ENCODE measurements at places on chromosomes 5 and 9.

DNA sequence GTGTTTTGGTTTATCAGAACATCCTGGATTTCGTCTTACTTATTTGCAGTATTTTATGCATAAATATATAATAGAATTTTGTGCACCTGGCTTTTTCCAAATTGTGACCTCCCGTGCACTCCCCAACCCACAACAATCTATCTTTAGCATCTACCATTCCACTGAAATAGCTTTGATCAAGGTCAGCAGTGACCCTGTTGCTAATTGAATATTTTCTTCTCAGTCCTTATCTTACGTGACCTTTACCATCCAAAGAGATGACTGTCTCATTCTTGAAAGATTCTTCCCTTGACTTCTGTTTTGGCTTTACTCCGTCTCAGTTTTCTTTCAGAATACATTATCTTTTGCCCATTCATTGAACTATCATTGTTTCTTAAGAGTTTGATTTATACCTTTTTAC, 18.4 kb downstream of the NDUFS4 start:
- DNase-seq: no peak

GRCh38 chr5:179373101-179373934, 28.1 kb upstream of the ADAMTS2 start:
- no peak for DNase-seq

DNA sequence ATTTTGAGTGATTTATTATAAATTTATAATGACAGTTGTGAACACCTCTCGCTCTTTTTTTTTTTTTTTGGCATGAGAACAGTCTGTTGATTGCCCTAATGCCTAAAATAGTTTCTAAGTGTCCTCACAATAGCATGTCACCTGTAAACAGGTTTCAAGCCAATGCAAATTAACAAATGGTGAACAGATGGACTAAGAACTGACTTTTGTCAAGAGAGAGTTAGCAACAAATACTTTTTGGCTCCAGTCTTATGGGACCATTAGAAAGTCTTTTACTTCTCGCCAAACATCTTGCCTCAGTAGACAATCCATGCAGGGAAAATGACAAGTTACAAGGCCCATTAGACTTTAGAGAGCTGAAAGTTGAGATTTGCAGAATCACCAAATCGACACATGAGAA, 67.8 kb downstream of the MED27 start:
- no peak for DNase-seq

- no peak for DNase-seq
Measured at GRCh38 chr5:163439092-163439425, 1.7 kb downstream of the CCNG1 start.

GRCh38 chr9:2122299-2122698, 107.2 kb downstream of the SMARCA2 start:
- no peak for DNase-seq

DNA sequence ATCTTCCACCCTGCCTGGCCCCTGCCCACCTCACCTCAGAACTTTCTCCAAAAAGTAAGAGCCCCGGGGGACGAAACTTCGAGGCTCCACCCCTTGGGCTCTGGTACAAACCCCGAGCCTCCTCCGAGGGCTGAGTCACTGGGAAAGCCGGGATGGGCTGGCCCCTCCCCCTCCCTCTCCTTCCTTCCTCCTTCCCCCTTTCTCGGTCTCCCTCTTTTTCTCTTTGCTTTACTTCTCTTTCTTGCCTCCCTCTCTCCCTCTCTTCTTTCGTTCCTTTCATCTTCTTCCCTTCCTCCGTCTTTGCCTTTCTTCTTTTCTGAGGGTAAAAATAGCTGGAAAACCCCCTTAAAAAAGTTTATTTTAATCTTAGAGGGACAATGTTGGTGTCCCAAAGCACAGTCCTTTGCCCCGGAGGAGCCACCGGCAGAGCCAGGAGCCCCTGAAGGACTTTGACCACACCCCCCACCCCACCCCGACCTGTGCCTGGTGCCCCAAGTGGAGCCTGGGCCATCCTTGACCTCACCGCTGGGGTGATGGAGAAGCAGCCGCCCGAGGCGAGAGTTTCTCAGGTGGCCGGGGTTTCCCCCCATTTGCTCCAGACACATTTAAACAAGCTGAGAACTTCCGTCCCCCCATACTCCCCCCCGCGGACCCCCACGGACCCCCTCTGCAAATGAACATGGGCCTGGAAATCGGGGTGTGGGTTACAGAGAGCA, 5.7 kb upstream of the NOTCH1 start:
- DNase-seq: no peak

DNA sequence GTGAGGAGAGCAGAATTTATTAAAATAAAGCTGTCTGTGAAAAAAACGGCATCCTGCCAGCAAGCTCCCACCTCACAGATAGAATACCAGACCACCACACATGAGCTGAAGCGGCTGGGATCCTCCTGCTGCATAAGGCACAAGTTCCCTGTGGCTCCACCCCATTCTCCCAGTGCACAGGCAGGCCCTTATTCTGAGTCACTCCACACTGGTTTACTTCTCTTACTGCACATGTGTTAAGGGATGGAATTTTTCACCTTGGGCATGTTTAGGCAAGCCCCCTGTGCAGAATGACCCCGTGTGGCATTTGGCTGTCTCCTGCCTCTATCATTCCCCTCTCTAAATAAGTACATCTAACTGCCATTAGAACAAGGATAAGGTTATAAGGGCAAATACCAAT, 115.0 kb upstream of the ELAVL2 start:
- no peak for DNase-seq

GRCh38 chr9:106643211-106643930, 219.6 kb upstream of the ZNF462 start:
- DNase-seq: no peak

DNA sequence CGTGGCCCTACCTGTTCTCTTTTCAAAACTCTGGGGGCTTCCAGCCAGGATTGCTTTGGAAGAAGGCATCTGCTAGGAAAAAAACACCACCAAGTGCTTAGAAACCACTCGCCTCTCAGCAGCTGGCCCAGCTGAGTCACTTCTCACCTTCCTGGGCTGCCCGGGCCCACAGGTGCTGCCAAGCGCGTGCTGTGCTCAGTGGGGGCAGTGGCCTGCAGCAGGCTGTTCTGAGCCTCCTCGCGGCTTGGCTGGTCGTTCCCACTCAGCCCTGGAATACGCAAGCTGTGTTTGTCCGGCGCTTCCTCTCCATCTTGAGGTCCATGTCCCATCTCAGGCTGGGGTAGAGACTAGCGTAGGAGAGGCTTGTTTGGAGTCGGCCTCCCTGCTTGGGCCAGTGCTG, 102.5 kb upstream of the FCN2 start:
- DNase-seq: no peak

- no peak for DNase-seq
Measured at GRCh38 chr9:77927265-77927664, 104.3 kb downstream of the GNAQ start.

DNA sequence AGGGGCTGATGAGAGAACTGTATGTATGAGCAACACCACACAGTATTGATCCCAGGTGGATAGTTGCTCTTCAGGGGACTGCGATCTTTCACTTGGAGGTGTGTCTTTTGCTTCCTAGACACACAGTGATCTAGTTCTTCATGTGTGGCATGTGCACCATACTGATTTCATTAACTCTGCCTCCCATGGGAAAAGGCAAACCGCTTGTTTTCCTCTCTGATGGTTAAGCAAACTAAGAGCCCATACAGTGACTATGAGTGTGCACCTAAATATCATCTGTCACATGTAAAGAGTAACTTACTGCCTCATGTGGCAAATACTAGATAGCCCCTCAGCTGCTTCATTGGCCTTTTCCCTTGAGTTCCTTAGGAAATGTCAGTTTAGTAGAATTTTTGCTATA, 147.3 kb downstream of the TLE4 start:
- DNase-seq: no peak

GRCh38 chr5:400282-401145, 42.5 kb upstream of the EXOC3 start:
- no peak for DNase-seq

GRCh38 chr9:76423216-76424177, 29.3 kb upstream of the RFK start:
- peak; percentile 29 for DNase-seq

DNA sequence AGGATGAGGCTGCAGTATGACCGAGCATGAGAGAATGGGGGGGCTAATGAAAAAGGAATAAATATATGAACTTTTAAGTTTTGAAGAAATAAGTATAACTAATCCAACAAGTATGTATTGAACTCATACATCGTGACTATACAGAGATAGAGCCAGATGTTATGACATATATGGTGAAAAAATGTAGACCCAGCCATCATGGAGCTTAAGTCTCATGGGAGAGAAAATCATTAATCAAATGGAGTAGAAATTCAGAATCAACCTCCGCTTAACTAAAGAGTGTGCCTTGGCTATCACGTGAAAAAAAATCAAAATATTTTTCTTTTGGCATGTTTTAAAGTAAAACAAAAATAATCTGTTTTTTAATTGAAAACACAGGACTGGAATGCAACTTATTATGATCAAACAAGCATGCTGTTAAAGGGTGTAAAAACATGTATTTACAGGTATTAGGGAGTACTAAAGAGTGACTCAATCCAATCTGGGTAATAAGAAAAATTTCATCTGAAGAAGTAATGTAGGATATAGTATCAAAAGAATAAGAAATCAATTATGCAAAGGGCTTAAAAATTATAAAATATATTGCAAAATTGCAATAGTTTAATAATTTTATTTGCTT, 868.5 kb upstream of the NUDT12 start:
- DNase-seq: no peak

DNA sequence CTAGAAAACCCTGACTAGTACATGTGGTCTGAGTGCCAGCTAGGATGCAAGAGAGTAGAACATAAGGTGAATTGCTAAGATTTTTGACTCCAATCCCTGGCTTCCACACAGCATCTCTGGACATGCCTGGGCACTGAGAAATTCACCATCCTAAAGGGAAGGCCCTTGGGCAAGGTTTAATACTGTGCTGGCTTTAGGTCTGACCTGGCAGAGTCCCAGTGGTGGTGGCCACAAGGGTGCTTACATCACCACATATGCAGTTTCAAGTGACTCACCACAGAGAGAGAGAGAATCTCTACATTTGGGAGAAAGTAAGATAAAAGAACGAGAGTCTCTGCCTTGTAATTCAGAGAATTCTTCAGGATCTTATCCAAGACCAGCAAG, 661.6 kb upstream of the C9orf72 start:
- DNase-seq: no peak

- DNase-seq: no peak
Measured at GRCh38 chr5:178762391-178762790, 31.9 kb upstream of the ZNF354A start.

DNA sequence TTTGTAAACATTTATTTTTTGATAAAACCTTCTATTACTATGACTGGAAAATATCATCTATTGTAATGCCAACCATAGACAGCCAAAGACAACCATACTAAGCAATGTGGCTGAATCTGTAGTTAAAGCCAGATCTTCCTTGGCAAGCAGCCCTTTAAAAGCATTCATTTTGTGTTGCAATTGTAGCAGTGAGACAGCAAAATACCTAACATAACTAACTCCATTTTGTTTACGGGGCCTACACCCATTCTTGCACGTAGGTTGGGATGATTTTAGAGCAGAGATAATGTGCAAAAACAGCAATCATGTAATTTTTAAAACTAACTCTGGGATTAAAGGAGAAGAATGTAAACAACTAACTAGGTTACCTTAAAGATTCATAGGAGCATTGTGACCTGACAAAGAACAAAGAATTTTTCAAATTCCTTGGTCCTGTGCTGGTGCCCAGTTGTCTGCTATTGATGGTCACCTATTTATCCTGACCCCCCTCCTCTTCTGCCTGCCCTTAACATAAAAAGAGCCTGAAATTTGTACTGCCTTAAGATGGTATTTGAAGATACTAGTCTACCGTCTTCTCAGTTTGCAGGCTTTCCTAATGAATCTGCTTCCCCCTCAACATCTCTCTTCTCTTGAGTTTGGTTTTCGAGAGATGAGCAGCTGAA, 10.6 kb downstream of the IFNA1 start:
- DNase-seq: no peak

DNA sequence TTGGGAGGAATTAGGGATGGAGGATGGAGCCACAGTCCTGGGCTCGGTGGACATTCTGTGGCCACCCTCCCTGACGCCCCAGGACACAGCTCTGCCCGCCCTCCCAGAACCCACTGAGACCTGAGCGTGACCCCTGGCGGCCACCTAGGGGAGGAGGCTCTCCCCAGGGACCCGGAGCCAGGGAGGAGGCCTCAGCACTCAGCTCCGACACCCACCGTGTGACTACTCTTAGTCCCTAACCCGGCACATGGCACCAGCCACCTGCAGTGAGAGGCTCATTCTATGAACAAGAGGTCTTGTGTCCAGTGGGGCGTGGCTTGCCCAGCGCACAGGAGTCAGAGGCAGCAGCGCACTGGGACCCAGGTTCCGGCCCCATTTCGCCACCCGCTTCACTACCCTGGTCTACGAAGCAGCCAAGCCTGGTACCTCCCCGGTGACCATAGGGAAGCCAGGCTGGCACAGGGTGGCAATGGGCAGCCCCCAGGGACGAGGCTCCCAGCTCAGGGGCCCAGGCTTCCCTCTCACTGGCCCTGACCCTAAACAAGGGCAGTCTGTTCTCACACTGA, 10.2 kb downstream of the SARDH start:
- no peak for DNase-seq

DNA sequence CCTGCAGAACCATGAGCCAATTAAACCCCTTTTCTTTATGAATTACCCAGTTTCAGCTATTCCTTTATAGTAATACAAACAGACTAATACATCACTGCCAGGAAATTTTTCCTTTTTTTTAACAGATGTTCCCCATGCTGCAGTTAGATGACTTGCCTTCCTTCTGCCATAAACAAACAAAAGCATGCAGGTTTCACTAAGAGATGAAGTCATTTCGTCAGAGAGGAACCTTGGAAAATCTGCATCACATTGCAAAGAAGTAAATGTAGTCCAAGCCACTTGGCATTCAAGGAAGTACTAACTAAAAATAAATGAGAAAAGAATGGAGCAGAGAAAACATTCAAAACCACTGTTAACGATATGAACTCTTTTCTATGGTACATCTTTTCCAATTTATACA, 194.1 kb upstream of the EFNA5 start:
- no peak for DNase-seq

DNA sequence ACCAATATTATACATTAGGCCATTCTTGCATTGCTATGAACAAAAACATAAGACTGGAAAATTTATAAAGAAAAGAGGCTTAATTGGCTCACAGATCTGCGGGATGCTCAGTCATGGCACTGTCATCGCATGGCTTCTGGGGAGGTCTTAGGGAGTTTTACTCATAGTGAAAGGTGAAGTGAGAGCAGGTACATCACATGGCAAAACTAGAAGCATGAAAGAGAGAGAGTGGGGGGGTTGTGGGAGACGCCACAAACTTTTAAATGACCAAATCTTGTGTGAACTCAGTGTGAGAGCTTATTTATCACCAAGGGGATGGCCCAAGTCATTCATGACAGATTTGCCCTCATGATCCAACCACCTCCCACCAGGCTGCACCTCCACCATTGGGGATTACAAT, 398.3 kb upstream of the EDIL3 start:
- no peak for DNase-seq
